Keratinocyte (primary cell): ENCODE measurements at places on chromosomes 16 and 17. TPM values are rescaled to one million over a fixed set of nuclear protein-coding genes. Genes with fewer than 3 reads are reported as not detected.

DNA sequence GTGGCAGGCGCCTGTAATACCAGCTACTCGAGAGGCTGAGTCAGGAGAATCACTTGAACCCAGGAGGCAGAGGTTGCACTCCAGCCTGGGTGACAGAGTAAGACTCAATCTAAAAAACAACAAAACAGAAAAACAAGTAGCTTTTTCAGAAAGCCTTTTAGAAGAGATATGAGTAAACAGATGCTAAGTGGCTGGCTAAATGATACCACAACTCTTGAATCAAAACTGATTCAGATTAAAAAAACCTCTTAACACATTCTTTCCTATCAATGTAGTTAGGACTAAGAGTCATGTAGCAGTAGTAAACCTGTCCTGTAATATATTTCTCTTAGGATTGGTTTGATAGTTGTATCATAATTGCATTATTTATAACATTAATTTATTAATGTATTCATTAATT, 23.0 kb downstream of the PPM1D start:
- DNase-seq = no peak

DNA sequence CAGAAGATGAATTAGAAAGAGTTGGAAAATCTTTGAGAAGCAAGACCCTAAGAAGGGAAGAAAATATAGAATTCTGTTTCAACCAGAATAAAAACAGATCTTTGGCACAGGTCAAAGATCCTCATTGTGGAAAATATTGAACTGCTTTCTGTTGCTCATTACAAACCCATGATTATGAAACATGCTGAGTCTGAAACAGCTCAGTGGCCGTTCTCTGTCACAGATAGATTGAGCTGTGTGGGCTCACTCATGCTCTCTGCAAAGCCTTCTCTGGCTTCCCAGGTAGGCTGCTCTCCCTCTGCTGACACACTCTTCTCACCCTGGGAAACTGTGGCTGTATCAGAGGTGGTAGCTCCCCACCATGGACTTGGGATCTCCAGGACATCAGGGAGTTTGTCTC, 3.4 kb upstream of the KRT38 start:
- DNase-seq = no peak

GRCh38 chr17:4548061-4548461, 7.1 kb downstream of the MYBBP1A start:
- DNase-seq = no peak

- DNase-seq = no peak
These were observed 120.9 kb downstream of the BCAS3 start for GRCh38 chr17:60798576-60798975.

GRCh38 chr16:72380283-72380682, 208.3 kb upstream of the PMFBP1 start:
- DNase-seq = no peak

- no peak for DNase-seq
These were observed 4.3 kb upstream of the KRTAP3-1 start for GRCh38 chr17:41013181-41013580.

The DOK4 gene
- 17.3 to 33.4 TPM (median 17.6 TPM) in 3 replicates for polyA plus RNA-seq

The CFAP97D1 gene
- polyA plus RNA-seq = 0.01 TPM in 1 of 3 replicates, not detected in the others

The CTF1 gene
- polyA plus RNA-seq = 2.1 to 3.2 TPM (median 2.6 TPM) in 3 replicates

The SP6 gene
- 2.0 to 3.0 TPM (median 2.0 TPM) in 3 replicates for polyA plus RNA-seq
